ENCODE measurements at places on chromosomes 13 and 19.

DNA sequence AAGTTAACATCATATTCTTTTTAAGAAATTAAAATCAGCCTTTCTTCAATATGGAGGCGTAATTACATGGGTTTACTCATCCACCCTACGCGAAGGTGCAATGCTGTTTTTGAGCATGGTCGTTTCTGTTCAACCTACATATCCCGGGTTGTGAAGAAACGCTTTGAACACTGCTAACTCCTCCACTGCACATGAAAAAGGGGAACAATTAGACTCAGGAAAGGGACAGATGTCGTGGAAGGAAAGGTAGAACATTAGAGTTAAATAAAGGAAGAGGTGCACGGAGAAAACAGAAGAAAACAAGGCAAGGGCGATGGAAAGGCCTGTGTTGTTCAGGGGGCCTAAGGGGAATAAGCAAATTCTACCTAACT lies 4.1 kb downstream of the ZIC5 start:
- H3K4me3 ChIP-seq, result peak overlapping the region; percentile 7
- DNase-seq, result no peak
- peaks cover 78% of the 10 kb centered on the region for H3K27me3 ChIP-seq
- peaks cover 28% of the 10 kb centered on the region for H3K4me1 ChIP-seq
- peaks cover 25% of the 10 kb centered on the region for H3K36me3 ChIP-seq

GRCh38 chr19:1533510-1534150 lies 9.8 kb downstream of the PLK5 start:
- H3K4me3 ChIP-seq, result no peak overlapping the region
- no peak for DNase-seq
- H3K27me3 ChIP-seq, result peaks cover 41% of the 10 kb centered on the region
- H3K36me3 ChIP-seq, result peaks cover 1% of the 10 kb centered on the region

GRCh38 chr19:40641281-40641680 lies 40.1 kb downstream of the LTBP4 start:
- H3K27me3 ChIP-seq, result peaks cover 10% of the 10 kb centered on the region
- no peak overlapping the region for H3K27ac ChIP-seq
- no peak overlapping the region for H3K4me3 ChIP-seq
- H3K4me1 ChIP-seq, result no peaks in the 10 kb centered on the region
- no peak for DNase-seq

- peaks cover 7% of the 10 kb centered on the region for H3K36me3 ChIP-seq
- no peak for DNase-seq
- peaks cover 8% of the 10 kb centered on the region for H3K27me3 ChIP-seq
- peaks cover 18% of the 10 kb centered on the region for H3K4me1 ChIP-seq
- peak overlapping the region; percentile 91 for H3K27ac ChIP-seq
- peak overlapping the region; percentile 60 for H3K4me3 ChIP-seq
Measured at GRCh38 chr19:43699506-43700394, 16.1 kb upstream of the IRGC start.

- H3K4me1 ChIP-seq, result peaks cover 4% of the 10 kb centered on the region
- no peak overlapping the region for H3K4me3 ChIP-seq
- DNase-seq, result no peak
- H3K27me3 ChIP-seq, result no peaks in the 10 kb centered on the region
- no peak overlapping the region for H3K27ac ChIP-seq
- H3K36me3 ChIP-seq, result no peaks in the 10 kb centered on the region
Measured at GRCh38 chr19:58374200-58374599, 6.6 kb downstream of the ZNF837 start.

DNA sequence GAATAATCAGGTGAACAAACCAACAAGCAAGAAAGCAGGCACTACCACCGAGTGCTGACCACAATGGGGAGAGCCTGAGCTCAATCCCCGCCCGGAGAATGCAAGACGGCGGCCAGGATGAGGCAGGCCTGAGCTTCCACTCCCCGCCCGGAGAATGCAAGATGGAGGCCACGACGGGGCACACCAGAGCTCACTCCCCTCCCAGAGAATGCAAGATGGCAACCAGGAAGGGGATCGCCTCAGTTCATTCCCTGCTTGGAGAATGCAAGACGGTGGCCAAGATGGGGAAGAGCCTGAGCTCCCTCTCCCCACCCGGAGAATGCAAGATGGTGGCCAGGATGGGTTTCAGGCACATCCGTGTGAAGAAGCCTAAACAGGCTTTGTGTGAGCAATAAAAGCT lies 24.7 kb upstream of the MIER2 start:
- DNase-seq, result no peak
- H3K4me3 ChIP-seq, result no peak overlapping the region
- no peaks in the 10 kb centered on the region for H3K4me1 ChIP-seq
- no peaks in the 10 kb centered on the region for H3K36me3 ChIP-seq
- H3K27ac ChIP-seq, result no peak overlapping the region
- H3K27me3 ChIP-seq, result peaks cover 71% of the 10 kb centered on the region

GRCh38 chr13:91531646-91532045 lies 133.2 kb downstream of the GPC5 start:
- no peaks in the 10 kb centered on the region for H3K36me3 ChIP-seq
- no peaks in the 10 kb centered on the region for H3K4me1 ChIP-seq

DNA sequence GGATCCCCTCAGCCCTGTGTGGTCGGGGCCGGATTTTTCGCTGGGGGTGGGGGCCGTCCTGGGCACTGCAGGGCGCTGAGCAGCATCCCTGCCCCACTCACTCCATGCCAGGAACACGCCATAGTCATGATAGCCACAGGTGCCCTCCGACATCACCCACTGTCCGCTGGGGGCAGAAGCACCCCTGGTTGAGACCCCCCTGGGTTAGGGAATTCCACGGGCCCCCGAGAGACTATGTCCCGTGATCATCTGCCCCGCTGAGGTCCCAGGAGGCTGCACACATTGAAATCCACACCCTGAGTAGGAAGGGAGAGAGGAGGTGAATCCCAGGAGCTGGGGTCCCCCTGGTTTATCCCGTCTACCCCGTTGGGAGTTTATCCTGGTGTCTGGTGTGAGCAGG lies 16.2 kb downstream of the NCLN start:
- DNase-seq, result no peak
- H3K36me3 ChIP-seq, result peaks cover 8% of the 10 kb centered on the region
- H3K27ac ChIP-seq, result no peak overlapping the region
- H3K4me3 ChIP-seq, result no peak overlapping the region
- H3K4me1 ChIP-seq, result no peaks in the 10 kb centered on the region

GRCh38 chr13:33184112-33184490 lies 101.5 kb downstream of the STARD13 start:
- no peak overlapping the region for H3K27ac ChIP-seq
- no peaks in the 10 kb centered on the region for H3K36me3 ChIP-seq
- peaks cover 36% of the 10 kb centered on the region for H3K27me3 ChIP-seq
- DNase-seq, result no peak
- no peak overlapping the region for H3K4me3 ChIP-seq
- H3K4me1 ChIP-seq, result peaks cover 5% of the 10 kb centered on the region

DNA sequence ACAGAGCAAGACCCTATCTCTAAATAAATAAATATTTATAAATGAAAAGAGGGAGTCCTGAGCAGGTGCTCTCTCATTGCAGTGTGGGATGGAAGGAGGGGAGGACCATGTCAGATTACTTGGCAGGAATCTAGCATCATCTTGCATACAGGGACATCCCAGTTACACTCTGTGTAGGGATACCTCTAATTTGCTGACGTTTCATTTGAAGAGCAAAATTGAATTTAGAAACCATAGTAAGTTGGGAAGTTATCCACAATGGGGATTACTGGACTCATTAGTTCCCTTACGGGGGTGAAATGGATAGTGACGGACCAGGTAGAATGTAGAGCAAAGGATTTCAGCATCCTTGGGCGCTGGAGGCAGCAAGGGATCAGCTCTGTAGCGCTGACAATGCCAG lies 52.1 kb downstream of the ARHGEF18 start:
- H3K4me1 ChIP-seq, result peaks cover 41% of the 10 kb centered on the region

DNA sequence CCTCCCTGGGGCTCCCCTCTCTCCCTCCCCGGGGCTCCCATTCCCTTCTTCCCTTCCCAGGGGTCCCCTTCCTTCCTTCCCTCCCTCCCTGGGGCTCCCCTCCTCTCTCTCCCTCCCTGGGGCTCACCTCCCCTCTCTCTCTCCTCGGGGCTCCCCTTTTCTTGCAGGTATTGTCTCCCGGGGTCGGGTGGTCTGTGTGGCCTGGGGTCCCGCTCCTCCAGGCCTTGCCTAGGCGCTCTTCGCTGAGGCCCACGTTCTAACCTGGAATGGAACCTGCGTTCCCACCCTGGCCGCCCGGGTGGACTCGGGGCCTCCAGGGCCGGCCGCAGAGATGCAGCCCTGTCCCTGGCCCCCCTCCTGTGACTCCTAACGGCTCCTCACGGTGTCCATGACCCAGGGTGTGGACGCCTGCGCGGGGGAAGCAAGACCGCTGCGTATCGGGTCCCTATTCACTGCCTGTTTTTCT lies 940 bp upstream of the DCUN1D2 start:
- no peaks in the 10 kb centered on the region for H3K27me3 ChIP-seq
- H3K36me3 ChIP-seq, result peaks cover 17% of the 10 kb centered on the region
- H3K27ac ChIP-seq, result peak overlapping the region; percentile 92
- no peak for DNase-seq

GRCh38 chr19:18000480-18000914 lies 7.5 kb upstream of the ARRDC2 start:
- H3K27ac ChIP-seq, result peak overlapping the region; percentile 99
- DNase-seq, result no peak
- no peaks in the 10 kb centered on the region for H3K27me3 ChIP-seq
- peak overlapping the region; percentile 81 for H3K4me3 ChIP-seq

DNA sequence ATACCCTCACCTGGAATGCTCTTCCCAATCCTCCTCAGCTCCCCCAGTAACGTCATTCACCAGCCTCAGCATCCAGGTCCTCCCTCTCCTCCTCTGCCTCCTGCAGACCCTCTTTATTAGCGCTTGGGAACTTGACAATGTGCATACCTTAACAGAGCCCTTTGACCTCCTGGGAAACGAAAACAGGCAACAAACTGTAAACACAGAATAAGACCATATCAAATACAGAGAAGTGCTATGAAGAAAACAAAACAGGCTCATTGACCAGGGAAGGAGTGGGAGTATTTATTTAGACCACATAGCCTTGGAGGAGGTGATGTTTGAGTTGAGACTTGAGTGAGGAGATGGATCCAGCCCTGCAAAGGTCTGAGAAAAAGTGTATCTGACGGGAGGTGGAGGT lies 107.9 kb upstream of the SLC7A1 start:
- no peaks in the 10 kb centered on the region for H3K36me3 ChIP-seq
- peaks cover 44% of the 10 kb centered on the region for H3K27me3 ChIP-seq
- H3K27ac ChIP-seq, result no peak overlapping the region
- H3K4me3 ChIP-seq, result no peak overlapping the region

DNA sequence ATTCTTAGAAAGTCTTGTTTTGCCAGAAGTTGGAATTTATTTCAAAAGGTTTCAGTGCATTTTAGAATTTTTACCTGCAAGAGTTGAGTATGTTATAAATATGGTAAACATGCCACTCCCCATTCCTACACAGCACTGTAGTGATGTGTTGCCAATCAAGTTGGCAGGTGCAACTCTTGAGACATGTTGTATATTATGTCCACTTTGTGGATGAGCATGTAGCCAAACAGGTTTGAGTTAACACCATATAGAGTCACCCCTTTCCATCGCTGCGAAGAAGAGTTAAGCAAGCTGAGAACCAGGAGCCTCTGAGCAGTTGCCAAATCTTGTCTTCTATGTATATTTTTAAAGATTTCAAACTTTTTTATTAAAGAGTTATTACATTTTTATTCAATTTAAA lies 359.8 kb downstream of the LMO7 start:
- H3K27me3 ChIP-seq, result peaks cover 9% of the 10 kb centered on the region
- no peaks in the 10 kb centered on the region for H3K4me1 ChIP-seq
- no peak overlapping the region for H3K27ac ChIP-seq

- H3K4me3 ChIP-seq, result peak overlapping the region; percentile 94
- DNase-seq, result no peak
- H3K27me3 ChIP-seq, result no peaks in the 10 kb centered on the region
- H3K4me1 ChIP-seq, result peaks cover 58% of the 10 kb centered on the region
- H3K27ac ChIP-seq, result peak overlapping the region; percentile 99
- H3K36me3 ChIP-seq, result peaks cover 34% of the 10 kb centered on the region
Measured at GRCh38 chr19:43595605-43595998, 332 bp downstream of the IRGQ start.

DNA sequence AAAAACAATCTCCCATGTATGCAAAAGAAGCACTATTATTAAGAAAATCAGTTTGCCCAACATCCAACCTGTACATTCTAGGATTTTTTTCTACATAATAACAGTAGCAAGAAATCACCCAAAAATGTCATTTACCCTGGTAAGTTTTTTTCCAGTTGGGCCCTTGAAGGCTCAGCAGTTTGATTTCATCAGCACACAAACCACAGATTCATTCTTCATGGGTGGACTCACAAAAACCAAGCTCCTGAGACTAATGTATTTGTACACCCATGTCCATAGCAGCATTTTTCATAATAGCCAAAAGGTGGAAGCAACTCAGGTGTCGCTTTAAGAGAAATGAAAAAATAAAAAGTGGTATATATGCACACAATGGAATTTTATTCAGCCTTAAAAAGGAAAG lies 210.1 kb downstream of the TBC1D4 start:
- no peaks in the 10 kb centered on the region for H3K4me1 ChIP-seq
- peaks cover 22% of the 10 kb centered on the region for H3K27me3 ChIP-seq
- H3K27ac ChIP-seq, result no peak overlapping the region

GRCh38 chr19:325173-325936 lies 19.2 kb downstream of the MIER2 start:
- H3K36me3 ChIP-seq, result peaks cover 25% of the 10 kb centered on the region
- no peaks in the 10 kb centered on the region for H3K4me1 ChIP-seq
- no peak overlapping the region for H3K27ac ChIP-seq
- no peaks in the 10 kb centered on the region for H3K27me3 ChIP-seq

GRCh38 chr13:51697855-51698254 lies 106.1 kb downstream of the DHRS12 start:
- H3K4me3 ChIP-seq, result no peak overlapping the region
- no peaks in the 10 kb centered on the region for H3K27me3 ChIP-seq
- no peaks in the 10 kb centered on the region for H3K4me1 ChIP-seq
- H3K36me3 ChIP-seq, result no peaks in the 10 kb centered on the region
- H3K27ac ChIP-seq, result no peak overlapping the region

GRCh38 chr13:66926200-66926850 lies 303.8 kb downstream of the PCDH9 start:
- H3K36me3 ChIP-seq, result no peaks in the 10 kb centered on the region
- no peaks in the 10 kb centered on the region for H3K4me1 ChIP-seq
- DNase-seq, result no peak
- H3K27me3 ChIP-seq, result no peaks in the 10 kb centered on the region

GRCh38 chr13:39432196-39432595 lies 170.8 kb downstream of the LHFPL6 start:
- H3K4me3 ChIP-seq, result no peak overlapping the region
- H3K27ac ChIP-seq, result no peak overlapping the region
- H3K4me1 ChIP-seq, result no peaks in the 10 kb centered on the region
- no peak for DNase-seq
- H3K36me3 ChIP-seq, result no peaks in the 10 kb centered on the region
- peaks cover 45% of the 10 kb centered on the region for H3K27me3 ChIP-seq

GRCh38 chr13:102771298-102772041 lies 2.1 kb downstream of the TEX30 start:
- H3K27me3 ChIP-seq, result no peaks in the 10 kb centered on the region
- no peak overlapping the region for H3K27ac ChIP-seq
